ENCODE measurements at places on chromosomes 7 and 10.

- no peak for DNase-seq
Observed at GRCh38 chr7:105932835-105933477, 30.1 kb upstream of the CDHR3 start.

GRCh38 chr7:139603896-139604295 lies 80.4 kb downstream of the CLEC2L start:
- no peak for DNase-seq

DNA sequence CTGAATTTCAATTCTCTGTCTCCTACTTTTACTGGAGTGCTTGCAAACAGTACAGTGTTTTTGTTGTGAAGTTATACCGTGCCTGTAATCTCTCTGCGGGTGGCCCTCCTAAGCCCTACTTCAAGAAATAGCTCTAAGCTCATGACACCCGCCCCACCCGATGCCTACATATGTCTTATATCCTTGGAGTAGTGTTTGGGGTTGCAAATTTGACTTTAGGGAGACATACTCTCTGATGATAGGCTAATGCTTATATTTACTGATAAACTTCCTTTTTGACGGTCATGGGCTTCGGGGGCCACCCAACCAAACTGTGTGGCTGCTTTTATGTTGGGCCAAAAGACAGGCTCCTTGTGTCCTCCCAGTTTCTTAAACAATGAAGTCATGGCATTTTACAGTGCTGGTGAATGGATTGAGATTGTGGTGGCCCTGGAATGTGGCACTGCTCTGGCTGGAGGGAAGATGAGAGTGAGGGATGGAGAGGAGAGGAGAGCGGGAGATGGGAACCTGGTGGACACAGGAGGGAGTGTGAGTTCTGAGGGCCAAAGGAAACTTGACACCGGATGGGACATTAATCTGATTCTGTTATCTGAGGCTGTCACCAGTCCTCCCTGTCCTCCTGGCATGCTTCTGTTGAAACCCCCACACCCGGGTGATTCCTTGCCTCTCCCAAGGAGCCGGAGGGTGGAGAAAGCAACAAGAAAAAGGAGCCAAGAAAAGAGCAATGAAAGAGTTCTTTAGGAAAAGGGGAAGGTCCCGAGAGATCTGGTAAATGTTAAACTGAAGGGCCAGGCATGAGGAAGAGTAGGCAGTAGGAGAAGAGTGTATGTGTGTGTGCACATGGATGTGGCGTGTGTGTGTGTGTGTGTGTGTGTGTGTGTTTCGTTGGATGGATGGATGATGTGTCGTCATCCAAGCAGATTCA lies 113.3 kb downstream of the TCF7L2 start:
- no peak for DNase-seq

- no peak for DNase-seq
Observed at GRCh38 chr7:99614495-99614894, 2.3 kb upstream of the ZSCAN25 start.

DNA sequence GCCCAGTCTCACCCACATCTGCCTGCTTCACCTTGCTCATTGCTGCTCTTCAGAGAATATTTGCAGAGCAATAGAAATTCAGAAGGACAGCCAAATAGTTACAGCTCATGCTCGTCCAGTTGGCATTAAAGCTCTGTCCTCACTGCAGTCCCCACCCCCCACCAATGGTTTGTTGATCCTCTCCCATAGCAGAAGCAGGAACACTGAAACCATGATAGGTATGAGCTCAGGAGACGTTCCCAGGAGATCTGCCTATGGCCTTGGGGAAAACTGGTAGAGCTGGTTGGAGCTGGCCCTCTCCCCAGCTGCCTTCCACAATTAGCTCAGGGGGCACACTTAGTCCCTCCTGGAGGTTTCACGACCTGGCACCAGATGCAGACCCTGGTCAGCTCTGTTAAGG lies 68.6 kb upstream of the KMT2C start:
- DNase-seq: no peak

GRCh38 chr7:139613971-139614411 lies 90.5 kb downstream of the CLEC2L start:
- DNase-seq: no peak

GRCh38 chr7:148474481-148475025 lies 116.0 kb upstream of the C7orf33 start:
- no peak for DNase-seq

GRCh38 chr7:22596763-22597400 lies 96.9 kb upstream of the STEAP1B start:
- no peak for DNase-seq

GRCh38 chr10:14665304-14665703 lies 109.4 kb downstream of the FAM107B start:
- DNase-seq: no peak

- no peak for DNase-seq
Observed at GRCh38 chr10:99365736-99366135, 36.6 kb downstream of the CNNM1 start.

DNA sequence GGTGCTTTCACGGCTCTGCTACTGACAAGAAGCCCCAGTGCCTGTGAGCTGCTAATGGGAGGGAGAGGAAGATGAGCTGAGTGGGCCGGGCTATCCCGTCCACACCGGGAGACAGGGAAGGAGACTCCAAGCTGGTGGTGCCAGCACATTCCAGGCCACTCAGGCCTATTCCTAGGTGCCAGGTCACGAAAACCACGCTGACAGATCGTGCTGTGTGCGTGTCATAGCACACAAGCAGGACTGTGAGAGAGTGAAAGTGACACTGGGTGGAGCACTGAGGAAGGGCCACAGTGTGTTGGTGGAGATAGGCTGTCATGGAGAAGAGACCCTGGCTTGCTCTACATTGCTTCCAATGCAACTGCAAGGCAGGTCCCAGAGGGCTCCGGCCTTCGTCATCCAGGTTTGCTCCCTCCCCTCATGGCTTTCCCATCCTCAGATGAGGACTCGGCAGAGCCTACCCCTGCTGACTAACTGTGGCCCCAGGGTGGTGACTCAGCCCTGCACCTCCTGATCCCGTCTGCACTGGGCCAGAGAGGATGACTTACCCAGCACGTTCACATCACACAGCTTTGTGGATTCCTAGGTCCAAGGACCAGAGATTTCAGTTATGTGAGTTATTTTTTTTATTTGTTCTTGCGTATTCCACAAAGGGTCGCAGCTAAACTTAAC lies 167.3 kb downstream of the EGFR start:
- no peak for DNase-seq

DNA sequence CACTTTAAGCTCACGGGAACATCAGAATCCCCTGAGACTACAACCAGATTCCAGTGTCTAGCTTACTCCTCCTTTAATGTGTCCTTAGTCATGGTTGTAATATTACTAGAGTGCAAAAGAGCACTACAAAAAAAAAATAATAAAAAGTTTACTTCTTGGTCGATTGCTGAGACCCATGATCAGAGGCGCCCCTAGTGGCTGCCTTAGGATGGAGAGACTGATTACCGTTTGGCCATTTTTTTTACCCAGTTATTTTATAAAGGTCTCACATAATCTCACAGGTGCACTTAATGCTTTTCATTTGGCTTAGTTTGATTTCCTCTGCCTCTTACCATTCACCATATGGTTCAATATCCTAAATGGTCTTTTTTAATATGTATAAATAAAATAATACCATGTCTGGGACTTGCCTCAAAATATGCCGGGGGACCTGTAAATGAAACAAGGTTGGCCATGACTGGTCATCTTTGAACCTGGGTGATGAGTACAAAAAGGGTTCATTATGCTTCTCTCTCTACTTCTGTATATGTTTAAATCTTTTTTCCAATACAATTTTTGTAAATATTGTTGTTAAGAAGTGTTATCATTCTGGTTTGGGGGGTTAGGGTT lies 331.5 kb upstream of the NFE2L3 start:
- DNase-seq: no peak

DNA sequence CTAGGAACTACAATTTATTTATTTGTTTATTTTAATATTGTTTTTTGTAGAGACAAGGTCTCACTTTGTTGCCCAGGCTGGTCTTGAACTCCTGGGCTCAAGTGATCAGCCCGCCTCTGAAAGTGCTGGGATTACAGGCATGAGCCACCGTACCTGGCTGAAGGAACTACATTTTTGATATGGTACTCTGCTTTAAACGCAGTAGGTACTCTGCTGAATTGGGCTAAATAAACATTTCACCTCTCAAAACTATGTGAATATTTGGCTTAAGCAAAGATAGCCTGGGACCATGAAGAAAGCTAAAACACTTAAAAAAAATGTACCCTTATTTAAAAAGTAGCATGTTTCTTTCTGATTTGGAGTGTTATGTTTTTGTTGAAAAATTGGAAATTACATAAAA lies 138.2 kb downstream of the ADK start:
- no peak for DNase-seq

DNA sequence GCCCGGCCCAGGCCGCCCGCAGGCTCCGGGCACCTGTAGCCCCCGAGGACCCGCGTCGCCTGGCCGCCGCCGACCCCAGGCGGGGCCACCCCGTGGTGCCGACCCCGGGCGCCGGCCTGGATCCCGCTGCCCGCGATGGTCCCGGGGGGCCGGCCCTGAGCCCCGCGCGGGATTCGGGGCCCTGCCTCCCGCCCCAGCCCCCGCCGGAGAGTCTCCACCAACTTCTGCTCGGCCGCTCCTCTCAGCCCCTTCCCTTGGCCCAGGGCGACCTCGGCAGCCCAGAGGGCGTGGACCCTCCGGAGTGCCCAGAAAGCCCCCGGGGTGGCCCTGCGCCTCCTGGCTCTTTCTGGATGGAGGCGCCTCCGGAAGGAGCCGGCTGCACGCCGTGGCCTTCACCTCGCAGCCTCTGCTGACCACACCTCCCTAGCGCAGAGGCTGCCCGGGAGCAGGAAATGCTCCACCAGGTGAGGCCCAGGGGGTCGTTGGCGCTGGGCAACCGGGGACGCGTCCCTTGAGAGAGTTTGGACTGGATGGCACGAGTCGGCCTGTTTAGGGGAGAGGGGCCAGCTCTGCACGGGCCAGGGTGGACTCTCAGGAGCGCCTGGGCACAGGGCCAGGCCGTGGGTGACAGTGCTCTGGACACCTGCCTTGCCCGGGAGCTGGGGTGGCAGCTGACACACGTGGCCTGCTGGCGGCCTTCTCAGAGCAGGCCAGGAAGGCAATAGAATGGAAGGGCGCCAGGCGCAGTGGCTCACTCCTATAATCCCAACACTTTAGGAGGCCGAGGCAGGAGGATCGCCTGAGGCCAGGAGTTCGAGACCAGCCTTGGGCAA lies 529 bp downstream of the ZNF853 start:
- no peak for DNase-seq

DNA sequence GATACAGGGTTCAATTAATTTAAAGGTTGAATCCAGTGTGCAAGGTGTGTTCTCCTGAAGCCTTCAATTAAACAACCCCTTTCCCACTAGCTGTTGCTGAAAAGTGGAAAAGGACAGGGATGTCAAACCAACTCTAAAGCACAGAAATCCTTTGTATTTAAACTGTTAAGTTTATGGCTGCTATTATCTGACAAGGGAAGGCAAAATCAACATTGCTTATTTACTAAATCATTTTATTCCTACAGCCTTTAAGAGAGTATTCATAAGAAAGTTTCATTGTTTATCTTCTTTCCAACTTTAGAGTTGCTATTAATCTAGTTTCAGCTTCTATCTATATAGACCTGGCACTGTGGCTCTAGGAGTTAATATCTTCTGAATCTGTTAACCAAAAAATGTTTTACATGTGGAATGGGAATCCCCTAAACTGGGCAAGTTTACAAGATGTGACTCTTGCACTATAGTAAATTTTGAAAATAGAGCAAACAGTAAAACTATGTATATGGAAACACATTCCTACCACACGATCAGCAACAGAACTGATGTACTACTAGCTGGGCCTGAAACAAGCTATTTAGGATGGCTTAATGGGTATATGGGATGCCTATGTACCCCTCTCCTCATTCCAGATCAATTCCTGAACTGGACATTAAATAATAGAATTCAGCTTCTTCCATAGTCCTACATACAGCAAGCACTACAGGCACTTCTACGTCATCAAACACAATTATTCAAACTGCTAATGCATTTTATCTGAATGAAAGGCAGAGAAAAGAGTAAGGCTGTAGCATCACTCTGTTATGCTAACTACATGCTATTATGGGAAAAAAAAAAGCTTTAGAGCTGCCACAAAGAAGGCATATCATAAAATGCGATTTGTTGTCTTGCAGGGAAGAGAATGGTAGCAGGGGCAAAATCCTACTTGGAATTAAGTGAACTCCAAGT lies 52.8 kb downstream of the CDK6 start:
- DNase-seq: no peak

- DNase-seq: no peak
Observed at GRCh38 chr7:132569884-132570614, 6.2 kb downstream of the PLXNA4 start.

- DNase-seq: no peak
Observed at GRCh38 chr10:111875725-111876124, 307.8 kb downstream of the GPAM start.

DNA sequence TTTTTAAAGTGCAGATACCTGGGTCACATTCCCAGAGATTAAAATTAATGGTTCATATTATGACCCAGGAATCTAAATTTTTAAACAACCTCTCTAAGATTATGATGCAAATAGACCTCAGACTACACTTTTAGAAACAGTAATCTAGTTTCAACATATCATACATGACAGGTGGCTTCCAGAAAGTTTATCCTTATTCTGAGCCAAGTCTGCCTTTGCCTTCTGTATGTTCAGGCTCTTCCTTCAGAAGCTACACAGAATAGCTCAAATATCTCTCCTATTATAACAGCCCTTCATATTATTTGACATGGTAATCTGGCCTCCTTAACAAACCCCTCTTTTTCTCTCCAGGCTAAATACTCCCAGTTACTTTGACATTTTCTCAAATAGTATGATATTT lies 101.9 kb downstream of the FZD1 start:
- no peak for DNase-seq

GRCh38 chr7:86778271-86778670 lies 134.6 kb downstream of the GRM3 start:
- DNase-seq: no peak

GRCh38 chr7:24896031-24896501 lies 83.9 kb downstream of the OSBPL3 start:
- DNase-seq: no peak

GRCh38 chr7:27064159-27064558 lies 31.6 kb downstream of the HOXA1 start:
- DNase-seq: no peak

DNA sequence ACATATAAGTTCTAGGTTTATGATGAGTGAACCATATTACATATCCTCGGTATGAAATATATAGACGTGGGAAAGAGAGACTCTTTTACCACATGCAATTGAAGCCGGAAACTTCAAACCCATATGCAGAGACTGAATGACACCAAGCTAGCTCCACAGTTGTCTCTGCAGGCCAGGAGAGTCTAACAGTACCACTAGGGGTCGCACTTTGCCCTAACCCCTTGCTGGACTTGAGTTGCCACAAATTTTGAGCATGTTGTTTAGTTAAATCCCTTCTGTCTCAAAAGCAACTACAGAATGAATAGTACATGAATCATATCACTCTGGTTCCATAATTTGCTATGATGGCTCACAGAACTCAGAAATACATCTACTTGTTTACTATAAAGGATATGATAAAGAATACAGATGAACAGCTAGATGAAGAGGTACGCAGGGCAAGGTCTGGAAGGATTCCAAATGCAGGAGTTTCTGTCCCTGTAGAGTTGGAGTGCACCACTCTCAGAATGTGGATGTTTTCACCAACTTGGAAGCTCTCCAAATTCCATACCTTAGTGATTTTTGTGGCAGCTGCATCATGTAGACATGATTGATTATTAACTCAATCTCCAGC lies 112.4 kb upstream of the YAE1 start:
- DNase-seq: peak; percentile 41

- DNase-seq: no peak
Observed at GRCh38 chr7:159017741-159018140, 126.9 kb downstream of the VIPR2 start.

GRCh38 chr7:112252691-112253090 lies 46.2 kb downstream of the ZNF277 start:
- DNase-seq: no peak

GRCh38 chr10:99143011-99143410 lies 92.6 kb downstream of the HPSE2 start:
- no peak for DNase-seq
